ENCODE measurements at places on chromosomes 13 and 19.

- no peak for DNase-seq
These were observed 392.4 kb downstream of the DCT start for GRCh38 chr13:94087100-94087499.

DNA sequence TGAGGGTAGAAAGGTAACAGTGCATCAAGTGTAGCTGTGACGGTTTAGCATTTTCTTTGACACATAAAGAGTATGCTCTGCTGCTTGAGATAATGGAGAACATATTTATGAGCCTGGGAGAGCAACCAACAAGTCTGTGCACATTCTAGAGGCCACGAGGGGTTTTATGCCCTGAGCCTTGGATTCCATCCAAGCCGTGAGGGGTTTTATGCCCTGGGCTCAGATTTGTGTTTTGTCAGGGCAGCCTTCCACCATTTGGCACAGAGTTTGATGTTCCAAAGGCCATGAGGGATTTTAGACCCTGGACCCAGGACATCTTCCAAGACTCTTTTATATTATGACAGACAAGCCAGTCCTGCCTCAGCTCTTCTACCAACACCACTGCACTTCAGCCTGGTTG, 106.4 kb downstream of the ZNF486 start:
- DNase-seq: no peak

DNA sequence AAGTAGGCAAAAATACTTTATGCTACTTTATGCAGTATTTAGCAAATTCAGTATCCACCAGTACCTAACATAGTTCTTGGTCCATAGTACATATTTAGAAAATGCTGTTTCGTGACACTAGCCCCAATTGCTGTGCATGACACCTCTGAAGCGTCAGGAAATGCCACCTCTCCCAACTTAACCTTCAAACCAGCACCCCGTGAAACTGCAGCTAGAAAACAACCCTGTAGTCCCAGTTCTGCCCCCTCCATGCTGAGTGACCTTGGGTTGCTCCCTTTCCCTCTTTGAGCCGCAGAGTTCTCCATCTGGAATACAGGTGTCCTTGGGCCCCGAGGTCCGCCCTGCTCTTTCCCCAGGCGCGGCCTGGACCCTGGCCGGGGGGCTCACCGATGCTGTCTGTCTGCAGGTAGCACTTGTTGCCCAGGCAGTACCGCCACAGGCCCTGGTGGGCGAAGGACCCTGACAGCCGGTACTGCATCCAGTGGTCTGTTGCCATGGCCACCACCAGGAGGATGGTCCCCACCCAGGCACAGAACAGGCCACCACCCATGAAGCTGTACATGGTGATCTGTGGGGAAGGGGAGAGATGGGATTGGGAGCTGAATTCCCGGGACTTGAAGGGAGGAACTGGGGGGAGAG, 773 bp downstream of the LIM2 start:
- no peak for DNase-seq

GRCh38 chr13:73556128-73556527, 497.3 kb downstream of the KLF5 start:
- no peak for DNase-seq

DNA sequence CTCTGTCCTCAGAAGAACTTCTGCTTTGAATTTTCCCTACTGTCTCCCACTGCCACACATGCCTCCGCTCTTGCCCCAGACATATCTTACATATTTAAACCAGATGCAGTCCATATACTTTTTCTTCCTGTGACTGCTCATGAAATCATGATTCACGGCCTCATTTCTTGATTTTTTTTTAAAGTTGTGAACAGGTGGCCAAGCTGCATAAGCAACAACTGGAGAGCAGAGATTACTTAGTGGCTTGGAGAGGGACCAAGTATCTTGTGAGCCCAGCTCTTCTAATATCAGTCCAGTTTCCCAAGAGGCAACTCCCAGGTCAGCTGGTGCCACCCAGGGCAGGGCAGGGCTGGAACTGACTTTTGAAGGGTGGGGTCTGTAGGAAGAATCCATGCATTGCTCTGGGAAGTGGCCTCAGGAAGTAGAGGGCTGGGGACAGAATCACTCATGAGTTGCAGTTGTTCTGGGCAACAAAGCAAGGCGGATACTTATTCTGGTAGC, 152.4 kb downstream of the LMO7 start:
- DNase-seq: no peak

GRCh38 chr13:78806457-78806856, 147.5 kb upstream of the OBI1 start:
- no peak for DNase-seq

- no peak for DNase-seq
These were observed 266.1 kb downstream of the TSHZ3 start for GRCh38 chr19:31083105-31083504.

GRCh38 chr19:44757057-44757734, 8.7 kb downstream of the BCL3 start:
- DNase-seq: no peak

GRCh38 chr19:34306213-34306661, 51.9 kb downstream of the GARRE1 start:
- no peak for DNase-seq

- DNase-seq: no peak
These were observed 21.9 kb downstream of the PLEKHJ1 start for GRCh38 chr19:2214251-2214650.

DNA sequence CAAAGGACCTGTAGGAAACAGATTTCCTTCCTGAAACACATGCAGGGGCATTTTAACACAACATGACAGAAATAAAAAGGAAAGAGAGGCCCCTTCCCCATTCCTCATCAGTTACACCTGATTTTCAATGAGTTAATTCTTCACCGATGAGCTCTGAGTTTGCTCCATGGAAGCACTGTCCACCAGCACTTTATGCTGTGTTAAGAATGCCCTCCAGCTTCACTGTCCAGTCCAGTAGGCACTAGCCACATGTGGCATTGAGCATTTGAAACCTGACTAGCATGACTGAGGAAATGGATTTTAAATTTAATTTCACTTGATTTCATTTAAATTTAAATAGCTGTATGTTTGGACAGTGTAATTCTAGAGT, 217.2 kb upstream of the SLC10A2 start:
- no peak for DNase-seq

GRCh38 chr13:37868691-37869505, 674 bp downstream of the TRPC4 start:
- peak; percentile 38 for DNase-seq

DNA sequence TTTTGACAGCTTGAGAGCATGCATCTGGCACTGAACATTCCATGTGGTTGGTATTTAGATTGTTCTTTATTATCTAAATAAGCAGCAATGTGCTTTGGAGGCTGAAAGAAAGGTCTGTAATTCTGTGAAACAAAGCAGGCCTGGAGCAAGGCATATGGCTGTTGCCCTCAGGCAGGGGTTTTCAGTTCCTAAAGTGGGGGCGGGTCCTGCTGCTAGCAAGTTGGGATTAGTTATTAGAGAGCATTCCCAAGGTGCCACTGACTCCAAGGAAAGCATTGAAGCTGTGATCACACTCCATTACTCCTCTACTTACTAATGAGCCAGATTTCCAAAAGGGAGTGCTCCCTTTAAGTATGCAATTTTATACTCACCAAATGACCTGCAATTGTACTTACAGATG, 432.2 kb downstream of the OLFM4 start:
- no peak for DNase-seq

Measured in H9 (cell line).